ENCODE measurements at places on chromosomes 13 and 19.

DNA sequence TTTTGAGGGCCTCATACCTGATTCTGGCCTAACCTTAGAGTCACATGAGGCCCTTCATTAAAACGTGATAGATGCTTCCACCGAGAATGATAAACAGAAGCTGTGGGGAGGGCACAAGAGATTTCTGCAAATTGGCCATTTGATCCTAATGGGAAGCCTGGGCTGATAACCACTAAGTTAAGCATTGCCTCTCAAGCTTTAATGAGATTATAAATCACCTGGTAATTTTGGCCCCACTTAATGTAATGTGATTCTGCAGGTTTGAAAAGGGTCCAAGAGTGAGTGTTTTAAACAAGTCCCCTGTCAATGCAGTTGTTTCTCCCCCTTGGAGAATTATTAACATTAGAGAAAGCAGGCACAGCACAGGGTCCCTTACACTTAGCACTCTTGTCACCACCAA, 42.0 kb downstream of the ZNF486 start:
- no peak for DNase-seq

- no peak for DNase-seq
Observed at GRCh38 chr13:111620586-111620985, 300.1 kb downstream of the TEX29 start.

DNA sequence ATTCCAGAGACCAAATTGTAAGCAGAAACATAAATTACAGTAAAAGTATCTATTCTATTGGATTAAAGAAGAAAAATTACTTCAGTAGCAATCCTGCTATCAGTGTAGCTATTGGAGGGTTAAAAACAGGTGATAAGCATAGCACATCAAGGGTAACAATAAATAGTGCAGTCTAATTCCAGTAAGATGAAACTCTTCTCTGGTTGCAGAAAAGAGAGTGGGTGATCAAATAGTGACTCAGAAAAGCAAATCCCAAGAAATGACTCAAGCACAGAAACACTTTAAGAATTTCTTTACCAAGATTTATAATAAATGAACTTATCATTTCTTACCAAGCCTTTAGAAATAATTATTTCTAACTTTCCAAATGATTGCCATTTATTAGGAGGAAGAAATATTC, 135.7 kb downstream of the LMO7 start:
- no peak for DNase-seq

- DNase-seq, result no peak
Observed at GRCh38 chr19:6687114-6687513, 17.2 kb upstream of the TNFSF14 start.

Data from femur (tissue), 1 donor.